Gastrocnemius medialis (tissue), 4 donors: ENCODE measurements at places on chromosomes 5 and 9.

GRCh38 chr5:2557435-2557834 lies 194.0 kb downstream of the IRX2 start:
- no peaks in the 10 kb centered on the region for H3K36me3 ChIP-seq
- no peak overlapping the region for H3K4me3 ChIP-seq
- no peaks in the 10 kb centered on the region for H3K4me1 ChIP-seq
- no peak overlapping the region for H3K27ac ChIP-seq
- DNase-seq, result no peak
- no peaks in the 10 kb centered on the region for H3K27me3 ChIP-seq

DNA sequence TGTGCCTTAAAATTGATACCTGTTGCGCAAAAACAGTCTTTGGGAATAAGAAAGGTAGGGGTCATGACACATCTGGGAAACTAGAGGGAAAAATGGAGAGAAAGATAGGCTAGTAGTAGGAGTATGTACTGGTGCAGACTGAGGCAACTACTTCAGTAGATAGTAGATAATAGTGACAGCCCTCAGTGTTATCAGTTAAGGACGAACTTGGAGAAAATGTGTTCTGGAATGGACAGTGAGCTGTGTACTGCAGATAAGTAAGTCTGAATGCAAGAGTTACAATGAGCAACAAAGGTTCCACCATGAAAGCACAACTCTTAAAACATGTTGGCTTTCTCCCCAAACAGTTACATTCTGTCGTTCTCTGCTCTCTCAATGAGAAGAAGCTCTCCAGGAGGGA lies 6.5 kb upstream of the INSL6 start:
- H3K27ac ChIP-seq, result no peak overlapping the region
- H3K36me3 ChIP-seq, result no peaks in the 10 kb centered on the region
- H3K27me3 ChIP-seq, result no peaks in the 10 kb centered on the region
- no peak for DNase-seq
- H3K4me3 ChIP-seq, result no peak overlapping the region

- peak overlapping the region; percentile 57 for H3K27ac ChIP-seq
- H3K27me3 ChIP-seq, result no peaks in the 10 kb centered on the region
- H3K36me3 ChIP-seq, result peaks cover 17% of the 10 kb centered on the region
- peaks cover 54% of the 10 kb centered on the region for H3K4me1 ChIP-seq
Observed at GRCh38 chr9:2125906-2126305, 110.8 kb downstream of the SMARCA2 start.

DNA sequence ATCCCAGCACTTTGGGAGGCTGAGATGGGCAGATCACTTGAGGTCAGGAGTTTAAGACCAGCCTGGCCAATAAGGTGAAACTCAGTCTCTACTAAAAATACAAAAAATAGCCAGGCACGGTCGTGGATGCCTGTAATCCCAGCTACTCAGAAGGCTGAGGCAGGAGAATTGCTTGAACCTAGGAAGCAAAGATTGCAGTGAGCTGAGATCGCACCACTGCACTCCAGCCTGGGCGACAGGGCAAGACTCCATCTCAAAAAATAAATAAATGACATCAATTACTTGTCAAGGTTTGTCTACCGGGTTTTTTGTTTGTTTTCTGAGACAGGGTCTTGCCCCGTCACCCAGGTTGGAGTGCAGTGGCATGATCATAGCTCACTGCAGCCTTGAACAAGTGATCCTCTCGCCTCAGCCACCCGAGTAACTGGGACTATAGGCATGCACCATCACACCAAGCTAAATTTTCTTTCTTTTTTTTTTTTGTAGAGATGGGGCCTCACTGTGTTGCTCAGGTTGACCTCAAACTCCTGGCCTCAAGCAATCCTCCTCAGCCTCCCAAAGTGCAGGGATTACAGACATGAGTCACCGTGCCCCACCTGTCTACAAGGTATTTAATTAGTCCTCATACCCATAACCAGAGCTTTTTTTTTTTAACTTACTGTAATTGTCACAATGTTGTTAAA lies 64.9 kb downstream of the SUSD1 start:
- H3K27ac ChIP-seq, result no peak overlapping the region
- no peak for DNase-seq
- no peak overlapping the region for H3K4me3 ChIP-seq
- no peaks in the 10 kb centered on the region for H3K4me1 ChIP-seq
- H3K27me3 ChIP-seq, result no peaks in the 10 kb centered on the region
- H3K36me3 ChIP-seq, result no peaks in the 10 kb centered on the region

- H3K27me3 ChIP-seq, result peaks cover 80% of the 10 kb centered on the region
- no peak overlapping the region for H3K4me3 ChIP-seq
- no peak for DNase-seq
- H3K36me3 ChIP-seq, result no peaks in the 10 kb centered on the region
Observed at GRCh38 chr9:137139468-137140150, 655 bp downstream of the GRIN1 start.

- no peak overlapping the region for H3K4me3 ChIP-seq
- no peak for DNase-seq
- H3K4me1 ChIP-seq, result no peaks in the 10 kb centered on the region
- H3K36me3 ChIP-seq, result no peaks in the 10 kb centered on the region
- H3K27me3 ChIP-seq, result peaks cover 9% of the 10 kb centered on the region
Observed at GRCh38 chr9:134961331-134962064, 43.8 kb upstream of the FCN1 start.

- H3K27ac ChIP-seq, result no peak overlapping the region
- H3K4me1 ChIP-seq, result no peaks in the 10 kb centered on the region
- DNase-seq, result no peak
- H3K4me3 ChIP-seq, result no peak overlapping the region
- H3K36me3 ChIP-seq, result no peaks in the 10 kb centered on the region
Observed at GRCh38 chr5:10987925-10988504, 227.0 kb upstream of the DAP start.

DNA sequence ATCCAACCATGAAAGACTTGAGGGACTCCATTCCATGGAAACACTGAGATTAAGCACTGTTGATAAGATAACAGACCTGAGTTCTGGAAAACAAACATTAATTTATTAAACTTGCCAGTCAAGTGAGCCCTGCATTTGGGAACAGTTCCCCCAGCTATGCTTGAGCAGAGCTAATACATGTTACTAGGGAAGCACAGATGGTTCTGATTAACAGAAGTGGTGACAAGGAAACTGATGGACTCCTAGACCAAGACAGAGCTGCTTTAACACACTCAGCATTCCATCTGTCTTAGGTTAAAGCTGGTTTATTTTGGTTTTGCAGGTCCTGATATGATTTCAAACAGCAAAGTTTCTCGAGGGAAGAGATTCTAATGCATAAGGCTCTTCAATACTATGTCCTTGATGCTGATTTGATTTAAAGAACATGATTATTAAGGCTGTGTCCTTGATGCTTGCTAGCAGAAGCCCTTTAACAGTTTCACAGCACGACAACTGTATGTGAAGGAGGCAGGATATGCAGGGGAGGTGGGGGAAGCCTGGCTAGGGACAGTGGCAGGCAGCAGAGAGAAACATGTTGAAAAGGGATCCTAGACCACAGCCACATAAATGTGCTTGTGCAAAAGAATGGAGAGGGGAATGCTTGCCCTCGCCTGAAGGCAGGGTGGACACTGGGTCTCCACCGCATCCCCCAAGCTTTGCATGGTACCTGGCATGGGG lies 66.2 kb downstream of the ACTBL2 start:
- no peak overlapping the region for H3K27ac ChIP-seq
- H3K27me3 ChIP-seq, result no peaks in the 10 kb centered on the region
- H3K36me3 ChIP-seq, result no peaks in the 10 kb centered on the region
- no peak overlapping the region for H3K4me3 ChIP-seq
- DNase-seq, result no peak
- H3K4me1 ChIP-seq, result no peaks in the 10 kb centered on the region

DNA sequence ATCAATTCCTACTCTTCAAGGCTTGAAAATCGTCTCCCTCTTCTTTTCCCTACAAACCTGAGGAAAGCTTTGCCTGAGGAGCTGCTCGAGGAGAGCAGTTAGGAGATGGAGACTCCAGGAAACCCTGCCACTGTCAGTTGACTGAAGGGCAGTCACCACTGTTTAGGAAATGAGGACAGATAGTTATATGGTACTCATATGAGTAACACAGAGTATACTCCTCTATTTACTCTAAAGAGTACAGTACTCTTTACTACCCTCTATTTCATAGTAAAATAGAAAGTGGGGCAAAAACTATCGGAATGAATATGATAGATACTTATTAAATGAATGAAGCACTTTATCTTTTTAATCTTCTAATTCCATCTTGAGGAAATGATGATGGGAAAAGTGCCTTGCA lies 115.8 kb downstream of the MAPKAP1 start:
- H3K36me3 ChIP-seq, result no peaks in the 10 kb centered on the region
- H3K4me1 ChIP-seq, result peaks cover 3% of the 10 kb centered on the region
- H3K4me3 ChIP-seq, result no peak overlapping the region
- no peak overlapping the region for H3K27ac ChIP-seq
- DNase-seq, result no peak
- no peaks in the 10 kb centered on the region for H3K27me3 ChIP-seq

DNA sequence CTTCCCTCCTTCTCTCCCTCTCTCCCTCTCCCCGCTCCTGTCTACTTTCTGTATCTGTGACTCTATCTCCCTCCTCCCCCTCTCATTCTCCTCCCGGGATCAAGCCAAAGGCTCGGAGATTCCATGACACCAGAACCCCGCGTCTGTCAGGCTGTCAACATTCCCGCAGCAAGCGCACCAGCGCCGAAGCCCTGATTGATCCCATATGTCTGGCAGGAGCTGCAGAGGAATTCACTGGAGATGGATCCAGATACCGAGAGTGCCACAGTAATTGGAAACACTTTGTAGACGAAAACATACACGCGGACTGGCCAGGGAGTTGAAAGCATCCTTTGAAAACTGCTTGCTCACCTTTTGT lies 300 bp upstream of the SVEP1 start:
- no peaks in the 10 kb centered on the region for H3K36me3 ChIP-seq
- peak overlapping the region; percentile 50 for H3K4me3 ChIP-seq
- peaks cover 29% of the 10 kb centered on the region for H3K27me3 ChIP-seq

- DNase-seq, result no peak
- no peaks in the 10 kb centered on the region for H3K36me3 ChIP-seq
- H3K27me3 ChIP-seq, result peaks cover 29% of the 10 kb centered on the region
Observed at GRCh38 chr9:115114084-115114483, 3.9 kb downstream of the TNC start.

DNA sequence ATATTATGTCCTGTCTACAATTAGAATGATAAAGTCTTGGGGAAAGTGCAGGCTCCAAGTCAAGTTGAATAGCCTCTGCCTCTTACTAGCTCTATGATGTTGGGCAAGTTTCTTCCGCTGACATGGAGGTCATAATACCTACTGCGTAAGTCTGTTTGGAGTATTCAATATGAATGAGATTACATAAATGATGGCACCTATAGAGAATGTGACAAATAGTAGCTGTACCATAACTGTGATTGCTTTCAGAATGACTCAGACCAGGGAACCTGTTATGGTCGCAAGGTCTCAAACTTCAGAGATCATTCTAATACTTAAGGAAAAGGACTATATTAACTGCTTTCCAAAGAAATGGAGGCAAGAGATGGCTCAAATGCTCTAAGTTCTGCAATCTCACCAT lies 94.0 kb upstream of the ABCA1 start:
- no peak overlapping the region for H3K27ac ChIP-seq
- no peaks in the 10 kb centered on the region for H3K36me3 ChIP-seq
- no peak overlapping the region for H3K4me3 ChIP-seq
- DNase-seq, result no peak
- H3K4me1 ChIP-seq, result no peaks in the 10 kb centered on the region
- no peaks in the 10 kb centered on the region for H3K27me3 ChIP-seq

GRCh38 chr9:133534346-133535291 lies at the start of gene ADAMTSL2:
ADAMTSL2 (plus strand) TSS chr9:133534704; CDS start chr9:133536713, 2,009 bp downstream.
- peaks cover 11% of the 10 kb centered on the region for H3K4me1 ChIP-seq
- no peaks in the 10 kb centered on the region for H3K36me3 ChIP-seq
- no peaks in the 10 kb centered on the region for H3K27me3 ChIP-seq

GRCh38 chr9:129436751-129437625 lies 183.9 kb downstream of the C9orf50 start:
- H3K4me1 ChIP-seq, result peaks cover 10% of the 10 kb centered on the region
- H3K27me3 ChIP-seq, result peaks cover 15% of the 10 kb centered on the region
- no peak for DNase-seq

DNA sequence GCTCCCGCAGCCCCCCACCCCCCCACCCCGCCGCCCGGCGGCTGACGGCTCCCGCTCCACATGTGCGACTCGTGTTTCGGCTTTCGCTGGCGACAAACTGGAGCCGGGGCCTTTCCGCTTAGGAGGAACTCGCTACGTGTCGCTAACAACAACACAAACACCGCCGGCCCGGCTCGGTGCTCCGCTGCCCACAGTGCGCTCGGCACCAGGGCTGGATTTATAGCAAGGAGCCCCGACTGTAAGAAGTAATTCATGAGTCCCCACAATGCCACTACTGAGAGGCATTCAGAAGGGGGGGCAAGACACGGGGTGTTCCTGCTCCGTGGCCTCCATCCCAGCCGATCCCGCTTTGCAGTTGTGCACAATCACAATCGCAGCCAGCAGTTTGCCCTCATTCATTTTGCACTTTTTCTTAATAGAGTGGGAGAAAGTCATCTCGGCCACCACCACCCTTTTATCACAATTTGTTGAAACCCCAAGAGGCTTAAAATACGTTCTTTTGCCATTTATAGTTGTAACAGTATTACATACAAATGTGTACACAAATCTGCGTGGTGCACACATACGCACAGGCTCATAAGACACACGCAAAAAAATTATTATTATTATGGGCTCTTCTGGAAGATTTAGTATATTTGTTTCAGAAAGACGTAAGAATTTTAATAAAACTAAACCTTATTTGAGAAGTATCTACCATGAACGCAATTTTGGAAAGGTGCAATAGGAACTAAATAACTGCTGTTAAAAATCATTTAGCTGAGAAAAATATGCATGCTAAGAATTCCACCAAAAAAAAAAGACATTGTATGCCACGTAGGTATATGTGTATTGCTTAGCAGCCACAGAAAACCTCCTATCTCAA lies 48.1 kb downstream of the EBF1 start:
- no peaks in the 10 kb centered on the region for H3K27me3 ChIP-seq
- peak overlapping the region; percentile 45 for H3K4me3 ChIP-seq
- DNase-seq, result no peak

- peak; percentile 21 for DNase-seq
- H3K4me1 ChIP-seq, result peaks cover 14% of the 10 kb centered on the region
- no peaks in the 10 kb centered on the region for H3K36me3 ChIP-seq
- H3K4me3 ChIP-seq, result no peak overlapping the region
- H3K27ac ChIP-seq, result peak overlapping the region; percentile 75
- H3K27me3 ChIP-seq, result no peaks in the 10 kb centered on the region
Observed at GRCh38 chr5:39399135-39400036, 25.4 kb downstream of the DAB2 start.

GRCh38 chr5:39211773-39212172 lies 7.6 kb downstream of the FYB1 start:
- DNase-seq, result no peak
- H3K36me3 ChIP-seq, result no peaks in the 10 kb centered on the region
- H3K4me3 ChIP-seq, result no peak overlapping the region

GRCh38 chr5:98415663-98416062 lies 357.8 kb upstream of the RGMB start:
- H3K4me3 ChIP-seq, result no peak overlapping the region
- H3K4me1 ChIP-seq, result no peaks in the 10 kb centered on the region
- no peak overlapping the region for H3K27ac ChIP-seq
- DNase-seq, result no peak
- H3K36me3 ChIP-seq, result no peaks in the 10 kb centered on the region
